ENCODE measurements at places on chromosomes 11 and 22.
A peak's percentile ranks its signal among the peaks of the same experiment; 100 is the strongest.

GRCh38 chr11:72792437-72793021, 1.3 kb downstream of the STARD10 start:
- DNase-seq, result no peak

- no peak for DNase-seq
These were observed 43.3 kb downstream of the ARRB1 start for GRCh38 chr11:75308116-75308515.

DNA sequence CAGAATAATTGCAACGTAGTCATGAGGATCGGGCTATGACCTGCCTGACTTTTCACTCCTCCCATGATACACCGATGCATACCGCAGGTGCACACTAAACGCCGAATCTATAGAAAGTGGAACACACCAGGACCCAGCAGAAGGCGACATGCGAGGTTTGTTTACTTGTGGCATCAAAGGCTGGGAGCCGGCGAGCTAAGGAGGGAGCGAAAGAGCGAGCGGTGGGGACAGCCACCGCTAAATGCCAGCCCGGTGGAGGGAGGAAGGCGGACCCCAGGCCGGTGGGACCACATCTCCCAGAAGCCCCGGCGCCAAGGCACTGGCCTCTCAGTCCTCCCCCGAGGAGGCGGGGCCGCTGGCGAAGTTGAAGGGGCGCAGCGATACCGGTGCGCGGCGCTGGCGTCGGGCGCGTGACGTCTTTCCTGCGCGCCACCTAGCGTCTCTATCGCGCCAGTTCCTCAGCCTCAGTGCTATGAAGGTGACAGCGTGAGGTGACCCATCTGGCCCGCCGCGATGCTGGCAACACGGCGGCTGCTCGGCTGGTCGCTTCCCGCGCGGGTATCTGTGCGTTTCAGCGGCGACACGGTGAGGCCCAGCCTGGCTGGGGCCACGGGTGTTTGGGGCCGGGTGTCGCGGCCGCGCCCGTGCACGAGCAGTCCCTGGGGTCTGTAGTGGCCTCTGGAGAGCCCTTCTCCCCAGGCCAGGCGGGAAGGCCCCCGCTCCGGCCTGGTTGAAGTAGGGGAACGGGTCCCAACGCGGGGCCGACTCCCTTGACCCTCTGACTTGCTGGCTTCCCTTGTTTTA, at the start of gene NDUFV1:
Gene NDUFV1 (plus strand): TSS at position 445 of the 804 bp plus-strand sequence. CDS start 69 bp downstream, at position 514.
- DNase-seq, result peak; percentile 84

GRCh38 chr22:20786048-20786447, 12.1 kb downstream of the SERPIND1 start:
- no peak for DNase-seq

DNA sequence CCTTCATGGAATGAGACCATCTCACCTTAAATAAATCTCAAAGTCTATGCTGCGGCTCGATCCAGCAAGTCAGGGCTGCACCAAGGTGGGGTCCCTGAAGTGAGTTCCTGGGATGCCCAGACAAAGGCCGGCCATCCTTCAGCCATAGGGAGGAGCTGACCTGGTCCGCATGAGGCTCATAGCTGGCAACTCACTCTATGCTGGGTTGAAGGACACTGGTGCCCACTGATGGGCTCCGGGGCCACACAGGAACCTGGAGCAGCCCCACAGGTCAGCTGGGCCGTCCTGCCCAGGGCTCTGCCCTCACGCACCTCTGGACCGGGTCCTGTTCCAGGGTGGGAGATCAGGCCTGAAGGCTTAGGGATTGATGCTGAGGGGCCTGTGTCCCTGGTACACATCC, 1339.3 kb downstream of the TBC1D22A start:
- DNase-seq, result no peak

DNA sequence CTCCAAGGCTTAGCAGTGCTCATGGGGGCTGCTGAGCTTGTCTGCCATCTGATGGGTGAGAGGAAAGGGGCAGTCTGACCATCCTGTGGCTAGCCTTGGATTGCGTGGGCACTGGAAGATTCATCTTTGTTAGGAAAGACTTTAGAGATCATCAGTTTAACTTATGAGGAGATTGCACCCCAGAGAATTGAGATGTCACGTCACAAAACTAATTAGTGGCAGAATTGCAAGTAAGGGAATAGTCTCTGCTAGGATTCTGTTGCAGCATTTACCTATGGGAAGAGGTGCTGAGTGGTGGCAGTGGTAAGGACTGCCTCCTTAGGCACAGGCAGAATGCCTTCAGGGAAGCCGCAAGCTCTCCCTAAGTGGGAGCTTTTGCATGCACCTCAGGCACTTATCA, 42.8 kb upstream of the HSPA8 start:
- DNase-seq, result no peak

DNA sequence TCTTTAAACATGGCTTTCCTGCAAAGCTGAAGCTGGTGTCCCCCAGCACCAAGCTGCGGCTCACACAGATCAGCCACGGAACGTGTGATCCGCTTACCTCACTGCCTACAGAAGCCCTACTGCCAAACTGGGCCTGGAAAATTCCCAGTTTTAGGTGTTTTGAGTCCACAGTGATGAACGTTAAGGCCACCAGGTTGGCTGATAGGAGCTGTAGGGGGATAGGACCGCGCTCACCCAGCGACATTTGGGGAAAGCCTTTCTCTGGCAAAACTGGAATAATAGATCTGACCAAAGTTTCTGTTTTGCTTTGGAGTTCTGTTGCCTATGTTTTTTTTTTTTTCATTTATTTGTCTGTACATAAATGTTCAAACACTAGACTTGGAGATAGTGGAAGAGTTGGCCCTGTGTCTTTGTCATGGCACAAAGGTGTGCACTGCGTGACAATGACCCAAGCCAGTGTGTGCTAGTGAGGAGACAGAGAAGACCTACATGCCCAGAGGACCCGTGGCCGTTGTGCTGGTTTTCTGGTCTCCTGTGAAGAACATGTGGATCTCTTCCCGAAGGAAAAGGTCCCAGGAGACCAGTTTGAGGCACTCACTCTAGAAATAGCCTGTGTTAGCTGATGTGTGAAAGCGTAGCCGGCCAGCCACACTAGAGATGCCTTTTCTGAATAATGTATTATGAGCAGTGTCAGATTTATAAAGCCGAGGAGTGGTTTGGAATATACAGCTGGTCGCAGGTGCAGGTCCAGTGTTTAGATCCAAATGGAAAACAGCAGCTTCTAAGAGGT, 15.0 kb downstream of the ASPHD2 start:
- DNase-seq, result no peak

GRCh38 chr11:10395166-10395897, 59.7 kb upstream of the AMPD3 start:
- DNase-seq, result no peak

All from GF-D8 (cell line).